ENCODE measurements at places on chromosomes 7 and 10. TPM values are rescaled to one million over a fixed set of nuclear protein-coding genes. Genes with fewer than 3 reads are reported as not detected.

DNA sequence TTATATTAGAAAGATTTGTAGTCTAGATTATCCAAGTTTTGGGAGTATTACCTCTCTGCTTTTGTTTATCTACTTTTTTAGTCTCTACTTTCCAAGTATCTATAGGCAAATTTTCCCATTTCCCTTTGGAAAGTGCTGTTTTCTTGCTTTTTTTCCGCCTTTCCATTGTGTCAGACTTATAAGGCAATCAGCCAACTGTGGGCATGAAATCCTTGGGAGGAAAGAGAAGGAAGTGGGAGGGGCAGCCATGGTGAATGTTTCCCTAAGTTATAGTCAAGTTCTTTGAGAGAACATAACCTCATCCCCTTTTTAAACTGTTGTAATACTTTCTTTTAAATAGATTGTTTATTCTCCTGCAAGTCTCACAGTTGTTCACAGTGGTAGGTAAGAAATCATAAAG, 52.6 kb downstream of the PTEN start:
- peaks cover 2% of the 10 kb centered on the region for H3K4me1 ChIP-seq
- H3K4me3 ChIP-seq = no peak overlapping the region

- H3K4me3 ChIP-seq = no peak overlapping the region
- H3K27ac ChIP-seq = no peak overlapping the region
- no peaks in the 10 kb centered on the region for H3K4me1 ChIP-seq
- DNase-seq = no peak
- peaks cover 7% of the 10 kb centered on the region for H3K27me3 ChIP-seq
Measured at GRCh38 chr7:30954914-30955313, 8.8 kb upstream of the GHRHR start.

GRCh38 chr10:124253006-124253405, 159.6 kb upstream of the CHST15 start:
- H3K27ac ChIP-seq = no peak overlapping the region
- H3K4me1 ChIP-seq = peaks cover 14% of the 10 kb centered on the region
- DNase-seq = no peak
- H3K4me3 ChIP-seq = no peak overlapping the region

DNA sequence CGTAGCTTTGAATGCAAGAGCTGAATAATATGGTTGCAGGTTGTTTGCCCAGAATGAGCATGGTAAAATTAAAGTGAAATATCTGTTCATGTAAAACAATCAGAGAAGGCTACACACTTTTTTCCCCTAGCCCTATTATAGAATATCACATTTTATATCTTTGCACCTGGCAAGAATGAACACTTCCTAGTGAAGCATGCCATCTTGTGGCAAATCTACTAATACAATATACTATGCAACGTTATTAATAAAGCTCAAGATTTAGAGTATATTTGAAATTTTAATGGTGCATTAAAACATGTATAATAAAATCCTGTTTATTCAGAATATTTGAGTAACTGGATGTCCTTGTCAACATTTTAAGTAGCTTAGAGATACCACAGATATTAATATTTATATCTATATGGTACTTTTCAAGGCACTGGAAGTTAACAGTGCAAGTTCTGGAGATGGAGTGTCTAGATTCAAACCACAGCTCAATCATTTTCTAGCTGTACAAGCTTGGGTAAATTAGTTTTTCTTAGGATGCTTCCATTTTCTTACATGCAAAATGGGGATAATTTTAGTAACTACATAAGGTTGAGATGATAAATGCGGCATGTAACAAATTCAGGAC, 643.1 kb upstream of the SEMA3D start:
- no peaks in the 10 kb centered on the region for H3K4me1 ChIP-seq
- H3K36me3 ChIP-seq = no peaks in the 10 kb centered on the region
- no peak overlapping the region for H3K4me3 ChIP-seq
- H3K27me3 ChIP-seq = no peaks in the 10 kb centered on the region
- peak; percentile 59 for DNase-seq

DNA sequence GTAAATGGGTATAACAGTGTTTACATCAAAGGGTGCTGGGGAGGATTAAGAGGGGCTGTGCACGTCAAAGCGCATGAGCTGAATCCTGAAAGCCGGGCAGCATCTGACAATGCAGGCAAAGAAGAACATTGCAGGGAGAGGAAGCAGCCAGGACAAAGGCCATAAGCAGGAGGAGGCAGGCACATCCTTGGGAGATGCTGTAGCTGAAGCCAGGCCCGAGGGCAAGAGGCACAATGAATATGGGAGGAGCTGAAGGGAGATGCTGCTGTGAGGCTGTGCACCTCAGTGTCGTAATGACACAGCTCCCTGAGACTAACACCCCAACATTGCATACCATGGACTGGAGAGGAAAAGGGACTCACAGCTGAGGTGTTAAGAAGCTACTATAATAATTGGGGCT, 129.2 kb downstream of the BTAF1 start:
- H3K27ac ChIP-seq = no peak overlapping the region
- no peaks in the 10 kb centered on the region for H3K27me3 ChIP-seq
- H3K4me1 ChIP-seq = no peaks in the 10 kb centered on the region
- no peak overlapping the region for H3K4me3 ChIP-seq
- no peaks in the 10 kb centered on the region for H3K36me3 ChIP-seq
- no peak for DNase-seq

GRCh38 chr7:126696256-126697038, 556.3 kb downstream of the GRM8 start:
- no peaks in the 10 kb centered on the region for H3K4me1 ChIP-seq
- no peak overlapping the region for H3K27ac ChIP-seq
- DNase-seq = no peak
- no peaks in the 10 kb centered on the region for H3K27me3 ChIP-seq

DNA sequence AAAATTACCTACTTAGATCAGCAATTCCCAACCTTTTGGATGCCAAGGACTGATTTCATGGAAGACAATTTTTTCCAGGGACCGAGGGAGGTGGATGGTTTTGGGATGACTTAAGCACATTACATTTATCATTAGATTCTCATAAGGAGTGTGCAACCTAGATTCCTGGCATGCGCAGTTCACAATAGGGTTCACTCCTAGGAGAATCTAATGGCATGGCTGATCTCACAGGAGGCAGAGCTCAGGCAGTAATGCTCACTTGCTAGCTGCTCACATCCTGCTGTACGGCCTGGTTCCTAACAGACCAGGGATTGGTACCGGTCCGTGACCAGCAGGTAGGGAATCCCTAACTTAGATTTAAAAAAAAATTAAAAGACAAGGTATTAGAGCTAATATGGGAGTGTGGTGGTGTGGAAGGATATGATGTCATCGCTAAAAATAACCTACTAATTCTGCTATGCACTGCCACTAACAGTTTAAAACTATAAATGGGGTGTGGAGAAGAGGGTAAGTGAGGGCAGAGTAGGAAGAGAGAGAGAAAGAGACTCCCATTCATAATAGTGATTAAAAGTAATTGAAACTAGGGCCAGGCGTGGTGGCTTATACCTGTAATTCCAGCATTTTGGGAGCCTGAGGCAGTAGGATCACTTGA, 282.7 kb downstream of the BAMBI start:
- H3K4me1 ChIP-seq = no peaks in the 10 kb centered on the region
- no peaks in the 10 kb centered on the region for H3K27me3 ChIP-seq
- H3K36me3 ChIP-seq = no peaks in the 10 kb centered on the region
- H3K4me3 ChIP-seq = no peak overlapping the region

DNA sequence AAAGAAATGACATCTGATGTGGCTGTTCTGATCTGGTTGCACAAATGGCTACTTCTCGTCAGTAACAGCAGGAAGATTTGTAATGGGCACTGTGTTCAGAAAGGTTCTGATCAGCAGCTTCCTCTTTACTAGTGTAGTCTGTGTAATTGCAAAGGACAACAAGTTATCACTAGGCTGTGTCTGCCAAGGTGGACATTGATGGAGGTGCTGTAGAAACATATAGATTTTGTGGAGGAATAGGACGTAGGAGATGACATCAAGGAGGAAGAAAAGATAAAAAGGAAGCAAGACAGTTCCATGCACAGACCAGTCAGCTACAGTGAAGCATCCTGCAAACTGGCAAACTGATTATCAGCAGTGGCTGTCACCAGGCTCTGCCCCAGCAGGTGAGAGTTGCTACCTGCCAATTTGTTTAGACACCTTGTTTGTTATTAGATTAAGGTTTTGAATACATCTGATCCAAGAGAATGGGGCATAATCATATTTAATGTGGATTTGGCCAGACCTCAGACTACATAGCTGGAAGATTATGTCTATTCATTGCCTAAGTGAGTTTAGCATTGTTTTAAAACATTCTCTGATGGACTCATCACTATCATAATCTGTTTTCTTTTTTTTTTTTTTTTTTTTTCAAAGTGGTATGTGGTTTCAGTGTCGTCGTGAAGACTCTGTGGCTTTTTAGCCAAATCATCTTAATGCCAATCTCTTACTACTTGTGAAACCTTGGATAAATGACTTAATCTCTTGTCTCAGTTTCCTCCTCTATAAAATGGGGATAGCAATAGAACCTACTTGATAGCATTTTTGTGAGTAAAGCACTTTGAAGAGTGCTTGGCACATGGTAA, 417.9 kb upstream of the LRGUK start:
- H3K27ac ChIP-seq = no peak overlapping the region
- DNase-seq = no peak
- no peaks in the 10 kb centered on the region for H3K36me3 ChIP-seq
- H3K4me3 ChIP-seq = no peak overlapping the region
- peaks cover 3% of the 10 kb centered on the region for H3K4me1 ChIP-seq

DNA sequence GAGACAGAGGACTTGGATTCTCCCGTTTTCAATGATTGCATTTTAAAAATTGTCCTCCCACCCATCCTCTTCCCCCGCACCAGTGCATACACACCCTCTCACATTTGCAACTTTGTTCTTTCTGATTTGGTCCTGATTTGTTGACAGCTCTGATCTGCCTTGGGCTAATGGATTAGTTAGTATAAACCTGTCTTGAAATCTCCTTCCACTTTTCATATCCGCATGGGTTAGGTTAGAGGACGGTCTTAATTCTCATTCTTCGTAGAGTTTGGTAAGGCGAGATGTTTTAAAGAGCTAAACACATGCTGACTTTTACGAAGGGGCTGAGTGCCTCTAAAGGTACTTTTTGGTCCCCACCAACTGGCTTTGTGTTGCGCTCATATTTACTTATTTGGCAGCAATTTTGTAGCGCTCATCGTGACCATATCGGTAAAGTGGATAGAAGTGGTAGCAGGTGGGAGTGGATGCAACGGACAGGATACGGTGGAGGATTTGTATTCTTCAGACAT, 1.1 kb downstream of the AHR start:
- H3K27me3 ChIP-seq = peaks cover 11% of the 10 kb centered on the region
- DNase-seq = peak; percentile 39
- H3K4me1 ChIP-seq = no peaks in the 10 kb centered on the region
- H3K36me3 ChIP-seq = no peaks in the 10 kb centered on the region

- DNase-seq = no peak
- no peaks in the 10 kb centered on the region for H3K36me3 ChIP-seq
- H3K4me3 ChIP-seq = no peak overlapping the region
- H3K4me1 ChIP-seq = peaks cover 11% of the 10 kb centered on the region
- no peak overlapping the region for H3K27ac ChIP-seq
- H3K27me3 ChIP-seq = no peaks in the 10 kb centered on the region
Measured at GRCh38 chr10:4262870-4263600, 478.0 kb upstream of the KLF6 start.

GRCh38 chr7:32047075-32047474, 23.1 kb downstream of the PDE1C start:
- no peak overlapping the region for H3K27ac ChIP-seq
- DNase-seq = no peak
- no peaks in the 10 kb centered on the region for H3K27me3 ChIP-seq
- H3K36me3 ChIP-seq = no peaks in the 10 kb centered on the region

GRCh38 chr7:78620920-78621319, 822.3 kb downstream of the PHTF2 start:
- no peaks in the 10 kb centered on the region for H3K27me3 ChIP-seq
- no peak overlapping the region for H3K27ac ChIP-seq
- peak; percentile 17 for DNase-seq
- no peaks in the 10 kb centered on the region for H3K4me1 ChIP-seq
- H3K36me3 ChIP-seq = no peaks in the 10 kb centered on the region

The ABCB4 gene
- total RNA-seq = 0.49 TPM

The RET gene
- total RNA-seq = 1.2 TPM

The GRM3 gene
- total RNA-seq = 0.04 TPM

The NEBL gene
- total RNA-seq = 3.2 TPM

Measured in muscle of leg (tissue), 16 donors.